ENCODE measurements at places on chromosomes 4 and X.

GRCh38 chrX:152177497-152178269 lies 39.3 kb upstream of the MAGEA10 start:
- no peak for DNase-seq

- DNase-seq: no peak
These were observed 209.0 kb downstream of the SCFD2 start for GRCh38 chr4:53156896-53157295.

GRCh38 chr4:86928400-86929255 lies 6.2 kb upstream of the AFF1 start:
- no peak for DNase-seq

DNA sequence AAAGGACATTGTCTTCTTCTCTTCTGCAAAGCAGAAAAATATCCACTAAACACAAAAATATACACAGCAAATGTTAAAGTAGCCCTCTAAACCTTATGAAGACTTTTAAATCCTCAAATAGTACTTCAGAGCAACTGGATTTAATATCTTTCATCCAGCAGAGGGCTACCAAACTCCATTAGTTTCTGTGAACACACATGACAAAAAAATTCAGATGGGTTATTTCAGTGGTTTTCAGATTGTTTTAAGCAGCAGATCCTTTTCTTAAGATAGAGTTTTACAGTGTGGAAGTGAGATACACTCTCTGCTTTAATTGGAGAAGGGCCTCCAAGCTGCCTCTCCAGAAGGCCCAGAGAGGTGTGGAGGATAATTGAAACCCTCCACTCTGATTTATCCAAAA lies 56.7 kb downstream of the ANK2 start:
- DNase-seq: no peak

- DNase-seq: no peak
These were observed 37.6 kb downstream of the PF4 start for GRCh38 chr4:73944061-73944875.

GRCh38 chrX:40237731-40238178 lies 140.0 kb upstream of the BCOR start:
- no peak for DNase-seq

DNA sequence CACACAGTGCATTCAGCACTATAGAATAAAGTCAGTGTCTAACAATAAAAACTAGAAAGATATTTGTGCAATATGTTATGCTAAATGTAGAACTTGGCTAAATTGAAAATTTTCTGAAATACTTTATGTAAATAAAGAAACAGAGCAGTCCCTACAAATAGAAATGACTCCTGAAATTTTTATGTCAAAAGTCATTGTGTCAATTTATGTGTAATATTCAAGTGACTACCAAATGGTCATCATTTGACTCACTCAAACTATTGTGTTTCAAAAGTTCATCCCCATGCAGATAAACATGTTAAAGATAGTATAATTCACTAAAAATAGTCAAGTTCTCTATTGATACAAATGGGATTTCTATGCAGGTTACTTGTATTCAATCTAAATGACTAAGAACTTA lies 17.9 kb downstream of the LRBA start:
- DNase-seq: no peak

- DNase-seq: no peak
These were observed 1197.4 kb upstream of the ADGRL3 start for GRCh38 chr4:60002603-60003337.

DNA sequence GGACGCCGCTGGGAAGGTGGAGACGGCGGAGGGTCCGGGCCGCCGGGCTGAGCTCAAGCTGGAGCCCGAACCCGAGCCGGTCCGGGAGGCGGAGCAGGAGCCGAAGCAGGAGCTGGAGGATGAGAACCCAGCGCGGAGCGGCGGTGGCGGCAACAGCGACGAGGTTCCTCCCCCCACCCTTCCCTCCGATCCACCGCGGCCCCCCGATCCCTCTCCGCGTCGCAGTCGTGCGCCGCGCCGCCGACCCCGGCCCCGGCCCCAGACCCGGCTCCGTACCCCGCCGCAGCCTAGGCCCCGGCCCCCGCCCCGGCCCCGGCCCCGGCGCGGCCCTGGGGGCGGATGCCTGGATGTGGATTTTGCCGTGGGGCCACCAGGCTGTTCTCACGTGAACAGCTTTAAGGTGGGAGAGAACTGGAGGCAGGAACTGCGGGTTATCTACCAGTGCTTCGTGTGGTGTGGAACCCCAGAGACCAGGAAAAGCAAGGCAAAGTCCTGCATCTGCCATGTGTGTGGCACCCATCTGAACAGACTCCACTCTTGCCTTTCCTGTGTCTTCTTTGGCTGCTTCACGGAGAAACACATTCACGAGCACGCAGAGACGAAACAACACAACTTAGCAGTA lies 483 bp downstream of the USP27X start:
- no peak for DNase-seq

Data from NCI-H2029 treated with DMSO at 0.1 percent for 48 hours (cell line).